ENCODE measurements at places on chromosomes 6 and 20. TPM values are rescaled to one million over a fixed set of nuclear protein-coding genes. Genes with fewer than 3 reads are reported as not detected.

The GNAS-AS1 gene
- not detected for total RNA-seq

The B3GAT2 gene
- 0.05 TPM for total RNA-seq

The TGM2 gene
- 2.6 TPM for total RNA-seq

The ADGRG6 gene
- total RNA-seq = 1.4 TPM

The SSTR4 gene
- total RNA-seq = not detected

The TMEM63B gene
- total RNA-seq = 45.2 TPM

The TRIM31 gene
- not detected for total RNA-seq

The CAPN11 gene
- total RNA-seq = 0.31 TPM

The TMEM244 gene
- total RNA-seq = 0.83 TPM

The MUC22 gene
- total RNA-seq = not detected

The HUS1B gene
- total RNA-seq = 0.36 TPM

The GLO1 gene
- total RNA-seq = 204 TPM

All from myocyte (in vitro differentiated cells).